M059J (cell line): ENCODE measurements at places on chromosomes 5 and 9. TPM values are rescaled to one million over a fixed set of nuclear protein-coding genes. Genes with fewer than 3 reads are reported as not detected.
A peak's percentile ranks its signal among the peaks of the same experiment; 100 is the strongest.

The PDCD1LG2 gene
- total RNA-seq: 20.7 and 28.1 TPM in 2 replicates

The ARL15 gene
- total RNA-seq: 7.9 and 20.6 TPM in 2 replicates

The FBXL7 gene
- 9.7 and 12.5 TPM in 2 replicates for total RNA-seq

The ELAVL2 gene
- 15.0 and 21.6 TPM in 2 replicates for total RNA-seq

The TNFSF15 gene
- total RNA-seq: 0.10 and 0.15 TPM in 2 replicates

The BAAT gene
- total RNA-seq: not detected in 2 replicates

The ORM1 gene
- total RNA-seq: 0.57 TPM in 1 of 2 replicates, not detected in the other

The IFNA21 gene
- not detected in 2 replicates for total RNA-seq

GRCh38 chr9:14222149-14222835 lies 91.6 kb downstream of the NFIB start:
- DNase-seq: no peak

GRCh38 chr5:117302949-117303348 lies 728.3 kb upstream of the SEMA6A start:
- DNase-seq: no peak

GRCh38 chr5:157143127-157143971 lies 684 bp upstream of the MED7 start:
- peak; percentile 36 for DNase-seq

GRCh38 chr5:147921136-147921535 lies 14.8 kb upstream of the C5orf46 start:
- no peak for DNase-seq

DNA sequence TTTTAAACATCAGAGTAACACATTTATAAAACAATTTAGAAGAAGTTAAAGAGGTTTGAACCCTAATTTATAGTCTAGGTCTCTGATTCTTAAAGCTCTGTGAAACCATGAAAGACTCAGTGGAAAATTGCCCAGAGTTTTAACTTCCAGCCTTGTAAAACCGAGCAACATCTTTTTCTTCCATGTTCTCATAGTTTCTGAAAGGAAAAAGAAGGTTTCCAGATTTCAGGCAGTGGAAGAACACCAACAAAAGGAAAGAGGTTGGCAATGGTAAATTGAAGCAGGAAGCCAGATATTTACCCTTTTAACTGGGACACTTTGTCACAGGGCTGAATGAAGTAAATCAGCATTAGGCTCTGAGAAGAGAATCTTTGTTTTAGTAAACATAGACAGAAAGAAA lies 1999.3 kb downstream of the MAT2B start:
- DNase-seq: no peak

DNA sequence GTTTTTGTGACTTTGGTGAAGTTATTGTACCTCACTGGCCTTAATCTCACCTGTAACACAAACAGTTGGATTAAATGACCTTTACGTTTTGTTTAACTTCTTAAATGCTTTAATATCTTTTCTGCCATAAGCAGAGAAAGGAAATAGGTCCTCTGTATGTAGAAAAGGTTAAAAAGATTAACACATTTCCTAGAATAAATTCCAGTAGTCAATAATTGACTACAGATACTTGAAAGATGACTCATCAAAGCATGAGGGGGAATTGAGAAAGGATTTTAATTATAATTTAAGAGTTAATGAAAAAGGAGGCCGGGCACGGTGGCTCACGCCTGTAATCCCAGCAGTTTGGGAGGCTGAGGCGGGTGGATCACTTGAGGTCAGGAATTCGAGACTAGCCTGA lies 35.8 kb upstream of the CMYA5 start:
- DNase-seq: no peak

GRCh38 chr9:116103976-116104820 lies 49.4 kb upstream of the PAPPA start:
- DNase-seq: no peak

- no peak for DNase-seq
Observed at GRCh38 chr5:79695526-79695925, 5.9 kb downstream of the CMYA5 start.

DNA sequence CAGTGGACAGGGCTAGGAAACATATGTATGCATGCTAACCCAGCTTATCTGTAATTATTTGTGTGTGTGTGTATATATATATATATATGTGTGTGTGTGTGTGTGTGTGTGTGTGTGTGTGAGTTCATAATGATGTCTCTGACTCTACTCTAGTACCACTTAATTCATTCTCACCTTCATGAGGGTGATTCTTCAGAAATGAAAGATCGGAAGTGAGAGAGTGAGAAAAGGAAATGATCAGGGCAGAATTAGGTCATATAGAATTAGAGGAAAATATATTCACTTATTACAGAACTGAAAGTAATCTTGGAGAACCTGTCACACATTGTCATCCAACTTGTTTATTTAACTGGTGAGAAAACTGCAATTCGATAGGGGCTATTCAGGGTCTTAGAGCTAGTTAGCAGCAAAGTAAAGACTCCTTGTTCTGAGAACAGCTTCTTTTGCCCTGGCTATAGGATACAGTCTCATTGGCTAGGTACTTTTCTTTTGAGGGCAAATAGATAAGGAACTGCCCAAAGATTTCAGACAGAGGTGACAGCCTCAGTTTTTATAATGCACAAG lies 58.8 kb downstream of the C9orf153 start:
- DNase-seq: no peak

- DNase-seq: no peak
Observed at GRCh38 chr5:16179936-16180788, 571 bp upstream of the MARCHF11 start.

GRCh38 chr9:114137831-114138230 lies 17.5 kb upstream of the COL27A1 start:
- no peak for DNase-seq

GRCh38 chr5:102627315-102627714 lies 127.8 kb upstream of the PAM start:
- DNase-seq: peak; percentile 80

DNA sequence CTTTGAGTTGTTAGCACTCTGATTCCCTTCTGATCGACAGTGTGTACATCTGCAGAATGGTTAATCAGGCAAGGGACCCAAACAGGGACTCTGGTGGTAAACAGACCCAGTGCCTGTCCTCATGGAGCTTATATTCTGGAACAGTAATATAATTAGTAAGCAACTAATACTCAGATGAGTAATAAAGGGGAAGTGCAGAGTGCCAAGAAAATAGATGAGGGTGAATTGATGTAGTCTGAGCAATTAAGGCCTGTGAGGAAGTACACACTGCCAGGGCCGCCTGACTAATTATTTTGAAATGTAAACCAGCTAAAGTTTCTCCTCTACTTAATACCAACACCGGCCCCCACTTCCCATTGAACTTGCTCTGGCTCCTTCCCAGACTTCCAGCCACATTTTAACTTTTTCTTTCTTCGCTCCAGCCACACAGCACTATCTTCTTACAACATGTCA lies 4.2 kb downstream of the DHX29 start:
- DNase-seq: peak; percentile 95

DNA sequence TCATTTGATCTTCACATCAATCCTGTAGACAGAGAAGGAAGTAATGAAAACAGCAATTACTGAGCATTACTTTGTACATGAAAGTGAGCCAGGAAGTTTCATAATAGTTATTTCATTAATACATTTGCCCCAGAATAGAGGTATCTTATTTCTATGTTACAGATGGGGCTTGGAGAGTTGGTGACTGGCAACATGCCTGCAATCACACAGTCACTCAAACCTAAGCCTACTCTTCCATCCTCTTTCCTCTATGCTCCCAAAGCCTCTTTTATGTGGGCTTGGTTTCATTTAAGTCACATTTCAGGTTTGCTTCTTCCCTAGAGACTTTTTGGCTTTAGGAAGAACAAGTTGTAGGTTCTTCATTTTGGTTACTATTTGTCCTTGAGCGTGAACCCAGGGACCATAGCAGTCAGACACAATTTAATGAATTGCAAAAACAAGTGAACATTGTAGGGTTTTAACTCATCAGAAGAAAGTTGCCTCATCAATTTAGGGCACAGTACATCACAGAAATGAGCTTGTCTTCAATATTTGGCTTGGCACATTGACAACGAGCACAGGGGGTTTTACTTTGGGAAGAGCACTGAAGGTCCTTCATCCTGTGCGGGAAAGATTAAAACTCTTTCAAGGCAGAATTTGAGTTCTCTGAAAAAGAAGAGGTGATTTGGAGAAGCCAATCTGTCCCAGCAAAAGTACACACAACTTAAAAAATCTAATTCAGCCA lies 381.1 kb downstream of the TMEM38B start:
- no peak for DNase-seq

GRCh38 chr5:175872287-175873087 lies 1.1 kb downstream of the CPLX2 start:
- DNase-seq: no peak

GRCh38 chr5:33997331-33997983 lies 10.4 kb downstream of the AMACR start:
- DNase-seq: peak; percentile 81

- DNase-seq: no peak
Observed at GRCh38 chr5:164012371-164012770, 507.0 kb downstream of the MAT2B start.

DNA sequence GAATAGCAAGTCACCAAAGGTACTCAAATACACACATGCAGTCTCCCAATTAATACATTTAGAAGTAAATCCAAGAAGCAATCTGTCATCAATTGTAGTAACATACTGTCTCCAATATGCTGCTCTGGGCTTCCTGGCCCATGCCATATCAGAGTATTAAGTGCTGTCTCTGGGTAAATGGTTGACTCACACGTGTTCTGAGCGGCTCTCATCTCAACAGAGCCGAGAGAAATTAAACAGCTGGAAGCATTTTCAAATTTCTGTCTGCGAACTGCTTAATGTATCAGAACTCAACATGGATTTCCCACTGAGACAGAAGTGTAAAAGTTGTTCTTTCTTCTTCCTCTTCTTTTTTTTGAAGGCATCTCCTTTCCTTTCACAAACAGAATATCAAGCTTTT lies 247.3 kb upstream of the TAS2R1 start:
- no peak for DNase-seq

DNA sequence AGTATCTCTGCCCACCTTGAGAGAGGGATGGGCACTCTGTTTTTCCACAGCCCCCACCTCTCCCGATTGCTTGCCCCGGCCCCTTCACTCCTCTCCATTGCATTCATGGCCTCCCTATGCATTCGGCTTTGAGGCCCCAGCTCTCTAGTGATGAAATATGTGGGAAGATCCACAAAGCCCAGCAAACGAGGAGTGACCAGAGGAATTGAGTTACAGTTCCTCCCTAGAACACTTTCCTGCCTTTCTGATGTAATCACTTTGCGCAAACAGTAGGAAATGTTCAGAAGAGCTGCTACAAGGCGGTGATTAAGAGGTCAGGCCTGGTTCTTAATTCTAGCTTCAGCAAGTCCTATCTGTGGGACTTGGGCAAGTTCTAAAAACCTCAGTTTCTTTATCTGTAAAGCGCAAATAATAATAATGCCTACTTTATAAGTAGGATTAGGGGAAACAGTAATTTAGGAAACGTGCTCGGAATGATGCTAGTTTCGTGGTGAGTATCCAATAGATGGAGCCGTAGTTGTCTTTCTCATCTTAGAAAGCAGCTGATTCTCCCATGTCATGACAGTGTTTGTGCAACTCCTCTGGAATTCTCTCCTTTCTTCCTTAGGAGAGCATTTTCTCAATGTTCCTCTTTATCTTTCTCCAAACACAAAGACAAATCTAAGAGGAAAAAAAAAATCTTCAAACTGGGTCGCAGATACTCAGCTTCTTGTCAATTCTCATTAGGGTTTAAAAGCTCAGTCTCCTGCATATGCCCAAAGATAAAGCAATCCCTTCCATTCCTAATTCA lies 99.5 kb upstream of the MSX2 start:
- no peak for DNase-seq

- no peak for DNase-seq
Observed at GRCh38 chr5:127338501-127338900, 47.9 kb downstream of the MEGF10 start.

DNA sequence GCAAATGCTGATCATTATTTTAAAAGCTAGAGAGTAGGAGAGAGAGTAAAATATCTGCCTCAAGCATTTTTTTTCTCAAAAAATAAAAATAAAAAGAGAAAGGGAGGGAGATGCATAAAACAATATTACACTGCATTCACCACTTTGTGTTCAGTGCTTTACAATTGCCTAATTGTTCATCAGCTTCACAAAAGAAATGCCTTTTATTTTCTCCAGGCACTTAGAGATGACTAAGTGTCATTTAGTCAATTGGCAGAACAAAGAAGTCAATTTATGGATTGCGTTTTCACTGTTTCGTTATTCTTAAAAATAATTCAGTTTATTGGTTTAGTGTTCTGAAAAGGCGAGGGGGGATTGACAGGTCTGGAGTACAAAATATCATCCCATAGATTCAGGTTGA lies 232.5 kb upstream of the CCNH start:
- no peak for DNase-seq

DNA sequence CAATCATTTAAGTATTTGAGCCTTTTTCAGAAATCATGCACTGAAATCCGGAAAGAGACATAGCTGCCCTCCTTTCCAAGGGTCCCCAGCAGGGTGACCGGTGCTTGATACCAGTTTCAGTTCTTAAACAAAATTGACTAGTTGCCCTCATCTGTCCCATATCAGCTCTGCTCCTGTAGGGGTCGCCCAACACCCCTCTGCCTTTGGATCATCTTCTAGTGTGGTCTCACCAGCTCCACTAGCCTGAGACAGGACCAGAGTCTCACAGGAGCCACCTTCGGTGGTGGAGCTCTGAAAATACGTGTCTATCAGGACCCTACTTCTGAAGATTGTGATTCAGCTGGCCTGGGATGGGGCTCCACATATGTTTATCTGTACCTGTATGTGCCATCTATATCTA lies 428.2 kb downstream of the ENC1 start:
- DNase-seq: peak; percentile 45

GRCh38 chr5:81252904-81253303 lies 19.8 kb downstream of the CKMT2 start:
- no peak for DNase-seq

DNA sequence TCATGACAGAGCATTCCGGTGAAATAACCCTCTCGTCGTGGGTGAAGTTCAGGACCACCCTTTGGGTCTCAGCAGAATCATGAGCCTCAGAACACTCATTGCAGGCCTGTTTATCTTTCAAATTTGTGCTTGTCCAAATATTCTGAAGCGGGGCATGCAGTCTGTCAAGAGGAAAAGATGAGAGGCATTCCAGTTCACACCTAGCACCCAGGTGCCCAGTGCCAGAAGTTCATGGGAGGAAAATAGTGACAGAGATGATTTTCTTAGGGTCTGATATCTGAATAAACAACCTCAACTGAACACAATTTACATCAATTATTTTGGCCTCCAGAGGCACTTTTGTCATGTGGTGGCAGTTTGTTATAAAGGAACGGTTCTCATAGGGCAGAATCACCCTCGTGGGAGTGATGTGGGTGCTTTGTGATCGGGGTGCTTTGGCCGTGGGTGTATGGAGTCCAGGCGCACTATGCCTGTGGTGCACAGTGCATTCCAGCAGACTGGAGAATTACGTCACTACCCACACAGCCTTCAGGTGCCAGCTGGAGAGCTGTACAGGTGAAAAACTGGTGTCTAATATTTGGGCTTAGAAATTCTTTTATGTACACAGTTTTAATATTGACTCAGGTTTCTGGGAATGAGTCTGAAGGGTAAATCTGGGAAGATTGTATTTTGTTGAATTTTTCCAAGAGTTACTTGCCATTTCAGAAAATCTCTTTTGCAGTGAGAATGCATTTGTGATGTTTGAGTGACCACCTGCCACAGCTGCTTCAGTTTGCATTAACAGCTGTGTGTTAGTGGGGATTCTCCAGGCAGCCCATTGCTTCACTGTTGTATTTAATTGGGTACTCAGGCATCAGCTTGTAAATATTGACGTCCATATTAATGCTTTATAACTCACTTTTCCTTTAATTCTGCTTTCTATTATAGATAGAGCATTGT lies 289.3 kb downstream of the FANCC start:
- no peak for DNase-seq
